ENCODE measurements at places on chromosomes 13 and 19. TPM values are rescaled to one million over a fixed set of nuclear protein-coding genes. Genes with fewer than 3 reads are reported as not detected.

DNA sequence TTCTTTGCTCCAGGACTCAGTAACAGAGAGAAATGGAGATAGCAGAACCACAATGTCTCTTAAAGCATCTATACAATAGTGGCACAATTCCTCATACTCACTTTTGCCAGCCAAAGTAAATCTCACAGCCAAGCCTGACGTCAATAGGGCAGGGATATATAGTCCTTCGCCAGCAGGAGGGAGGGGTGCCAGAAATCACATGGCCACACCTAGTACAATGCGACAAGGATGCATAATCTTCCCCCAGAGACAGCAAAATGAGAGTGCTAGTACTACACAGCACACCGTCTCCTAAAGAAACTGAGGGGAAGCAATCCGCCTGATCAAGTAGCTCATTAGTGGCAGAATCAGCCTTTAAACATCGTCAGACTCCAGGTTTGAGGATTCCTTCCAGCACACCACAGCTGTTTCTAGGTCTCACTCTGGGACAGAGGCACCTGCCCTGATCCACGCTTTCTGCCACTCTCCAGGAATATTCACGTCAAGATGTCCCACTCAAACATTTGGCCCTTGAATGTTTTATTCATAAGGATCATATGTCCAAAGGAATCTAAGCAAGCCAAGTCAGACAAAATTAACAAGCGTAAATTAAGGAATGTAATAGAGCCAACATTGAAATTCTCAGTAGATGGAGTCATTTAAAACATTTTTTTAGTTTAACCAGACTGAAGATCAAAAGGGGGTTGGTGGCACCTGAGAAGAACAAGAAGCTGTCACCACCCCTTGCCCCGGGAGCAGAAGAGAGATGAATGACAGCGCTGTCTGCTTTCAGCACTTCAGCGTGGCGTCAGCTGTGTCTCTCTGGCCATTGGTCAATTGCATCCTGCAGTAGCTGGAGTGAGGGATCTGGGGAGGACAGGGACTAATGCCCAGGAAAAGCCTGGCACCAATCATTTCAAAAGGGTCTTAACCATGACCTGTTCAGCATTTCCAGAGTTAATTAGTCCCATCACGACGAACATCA is 63.5 kb upstream of the SERP2 start:
- no peak for DNase-seq

GRCh38 chr19:50720181-50720920 is 749 bp upstream of the SHANK1 start:
- no peak for DNase-seq

Gene HSPBP1
- total RNA-seq, result 68.3 TPM

- DNase-seq, result no peak
Measured at GRCh38 chr19:45202637-45203036, 24.1 kb downstream of the BLOC1S3 start.

DNA sequence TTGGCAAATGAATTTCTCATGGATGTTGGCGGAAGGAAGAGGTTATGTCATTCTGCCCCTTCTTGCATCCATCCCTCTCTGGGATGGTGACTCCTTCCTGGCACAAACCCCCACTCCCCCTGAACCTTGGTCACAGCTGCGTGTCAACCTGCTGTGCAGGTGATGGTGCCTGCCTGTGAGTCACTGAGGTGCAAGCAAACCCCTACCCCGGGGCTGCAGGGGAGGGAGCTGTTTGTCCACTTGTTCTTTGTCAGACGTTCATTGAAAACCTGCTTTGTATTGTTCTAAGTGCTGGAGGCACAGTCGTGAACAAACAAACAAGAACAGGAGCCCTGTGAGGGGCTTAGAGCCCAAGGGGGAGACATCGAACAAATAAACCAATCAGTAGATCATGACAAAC is 2.0 kb upstream of the GAPDHS start:
- DNase-seq, result no peak

DNA sequence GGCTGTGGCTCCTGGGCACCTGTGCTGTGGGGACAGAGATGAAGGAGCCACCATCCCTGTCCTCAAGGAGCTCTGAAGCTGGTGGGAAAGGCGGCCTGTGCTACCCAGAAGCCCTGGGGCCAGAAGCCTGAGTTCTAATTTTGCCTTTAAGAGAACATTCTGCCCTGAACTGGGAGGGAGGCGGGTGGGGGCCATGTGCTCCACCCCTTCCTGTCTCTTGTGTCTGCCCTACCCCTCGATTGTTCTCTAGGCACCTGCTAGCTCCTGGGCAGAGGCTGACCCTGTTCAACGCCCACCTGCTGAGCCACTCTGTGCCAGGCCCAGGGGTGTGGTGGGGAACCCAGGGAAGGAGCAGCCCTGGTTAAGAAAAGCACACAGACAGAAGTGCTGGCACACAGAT is 5.9 kb downstream of the TRAPPC6A start:
- DNase-seq, result peak; percentile 77

DNA sequence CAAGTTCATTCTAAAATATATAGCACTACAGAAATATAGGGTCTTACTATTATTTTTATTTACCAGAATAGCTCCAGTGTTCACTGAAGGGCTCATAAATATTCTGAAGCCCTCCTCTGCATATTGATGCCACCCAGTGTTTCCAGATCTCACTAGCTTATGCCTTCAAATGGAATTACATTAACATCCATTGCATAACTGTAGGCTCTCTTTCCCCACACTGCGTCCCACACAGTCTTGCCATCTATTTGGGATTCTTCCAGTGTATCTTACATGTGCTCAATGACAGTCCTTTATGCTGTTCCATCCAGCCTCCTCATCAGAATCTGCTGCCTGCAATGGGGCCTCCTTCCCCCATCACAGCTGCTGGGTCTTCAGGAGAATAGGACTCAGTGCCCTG is 137.2 kb downstream of the CYSLTR2 start:
- DNase-seq, result no peak

DNA sequence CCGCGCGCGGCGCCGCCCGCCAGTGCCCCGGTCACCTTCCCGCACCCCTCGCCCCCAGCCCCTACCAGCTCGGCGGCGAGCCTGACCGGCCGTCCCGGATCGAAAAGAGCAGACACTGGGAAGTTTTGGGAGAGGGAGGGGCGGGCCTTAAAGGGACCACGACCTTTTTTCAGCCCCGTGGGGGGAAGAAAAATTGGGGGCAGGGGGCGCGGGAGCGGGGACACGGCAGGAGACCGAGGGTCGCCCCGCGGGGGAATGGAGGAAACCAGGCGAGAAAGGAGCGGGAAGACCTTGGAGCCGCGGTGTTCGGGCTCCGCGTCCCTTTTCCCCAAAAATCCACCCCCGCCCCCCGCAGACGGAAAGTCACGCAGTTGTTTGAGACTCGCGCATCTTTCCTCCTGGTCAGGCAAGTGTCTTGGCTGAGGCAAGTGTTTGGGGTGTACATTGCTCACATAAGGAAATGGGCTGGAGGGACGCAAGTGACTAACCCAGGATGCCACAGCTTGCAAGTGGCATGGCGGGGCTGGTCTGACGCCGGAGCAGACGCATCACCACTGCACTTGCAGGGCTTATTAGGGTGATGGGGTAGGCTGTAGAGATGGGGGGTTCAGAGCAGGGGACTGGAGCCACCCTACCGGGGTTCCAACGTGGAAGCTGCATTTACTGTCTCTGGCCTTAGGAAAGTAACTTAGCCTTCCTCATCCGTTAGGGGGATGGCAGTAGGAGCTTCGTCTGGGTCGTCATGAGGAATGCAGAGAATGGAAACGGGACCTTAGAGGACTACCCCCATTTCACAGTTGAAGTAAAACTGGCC is 2.7 kb upstream of the HNRNPL start:
- peak; percentile 87 for DNase-seq

Gene KIRREL2
- 1.8 TPM for total RNA-seq

GRCh38 chr13:39729156-39729555 is 73.7 kb downstream of the COG6 start:
- DNase-seq, result no peak

DNA sequence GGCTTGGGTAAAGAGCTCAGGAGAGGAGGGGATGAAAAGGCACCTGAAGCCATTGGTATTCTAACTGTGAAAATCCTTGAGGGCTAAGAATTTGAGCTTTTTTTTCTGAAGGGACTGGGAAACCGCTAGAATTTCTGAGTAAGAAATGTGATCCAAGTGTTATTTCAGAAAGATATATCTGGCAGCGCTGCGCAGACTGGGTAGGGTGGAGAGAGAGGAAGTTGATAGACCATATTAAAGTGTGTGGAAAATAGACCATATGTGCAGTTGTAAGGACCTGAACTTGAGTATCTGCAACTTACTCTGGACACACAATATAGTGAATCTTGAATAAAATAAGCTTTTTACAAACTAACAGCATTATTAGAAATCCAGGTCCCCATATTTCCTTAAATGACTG is 427.4 kb downstream of the NDFIP2 start:
- DNase-seq, result no peak

Gene ZNF99
- total RNA-seq, result not detected

- DNase-seq, result peak; percentile 99
Measured at GRCh38 chr19:15125232-15126067, 18.2 kb downstream of the SYDE1 start.

Gene ZNF415
- 0.78 TPM for total RNA-seq

Gene CCL25
- not detected for total RNA-seq

GRCh38 chr13:88162076-88162702 is 491.0 kb downstream of the SLITRK5 start:
- DNase-seq, result no peak

GRCh38 chr19:39471756-39472536 is 8.7 kb upstream of the TIMM50 start:
- no peak for DNase-seq

Gene PNMA8A
- total RNA-seq, result not detected

DNA sequence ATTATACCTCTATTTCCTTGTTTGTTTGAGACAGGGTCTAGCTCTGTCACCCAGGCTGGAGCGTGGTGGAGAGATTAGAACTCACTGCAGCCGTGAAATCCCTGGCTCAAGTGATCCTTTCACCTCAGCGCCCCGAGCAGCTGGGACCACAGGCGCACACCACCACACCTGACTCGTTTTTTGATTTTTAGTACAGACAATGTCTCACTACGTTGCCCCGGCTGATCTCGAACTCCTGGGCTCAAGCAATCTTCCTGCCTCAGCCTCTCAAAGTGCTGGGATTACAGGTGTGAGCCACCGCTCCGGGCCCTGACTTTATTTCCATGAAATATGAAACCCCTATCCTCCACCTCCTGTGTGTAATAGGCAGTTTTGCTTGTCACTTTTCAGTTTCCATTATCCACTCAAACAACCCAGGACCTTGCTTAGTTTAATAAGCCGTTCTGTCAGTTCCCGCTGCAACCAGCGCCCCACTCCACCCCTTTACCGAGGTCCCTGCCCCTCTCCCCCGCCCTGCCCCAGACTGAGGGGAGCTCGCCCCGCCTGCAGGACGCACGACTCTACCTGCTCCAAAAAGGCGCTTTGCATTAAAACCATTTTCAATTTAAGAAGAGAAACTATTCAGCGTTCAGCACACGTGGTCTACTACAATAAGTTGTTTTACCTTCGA is 16.9 kb downstream of the ZNF816 start:
- no peak for DNase-seq

DNA sequence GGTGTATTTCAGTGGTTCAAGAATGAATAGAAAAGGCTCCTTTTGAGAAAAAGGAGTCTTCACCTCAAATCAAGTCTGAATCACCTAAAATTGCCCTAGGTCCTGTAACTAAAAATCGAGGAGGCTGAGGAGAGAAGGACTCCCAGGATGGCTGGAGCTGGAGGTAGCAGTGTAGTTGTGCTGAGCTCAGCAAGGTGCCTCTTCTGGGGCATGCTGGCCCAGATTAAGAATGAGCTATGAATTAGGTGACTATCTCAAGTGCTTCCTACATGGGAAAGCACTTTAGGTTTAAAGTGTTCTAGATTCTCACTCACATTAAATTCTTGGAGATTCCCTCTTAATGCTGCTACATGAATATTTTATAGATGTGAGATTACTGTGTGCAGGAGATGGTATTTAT is 28.8 kb upstream of the KL start:
- no peak for DNase-seq

- DNase-seq, result no peak
Measured at GRCh38 chr13:67296511-67296910, 66.4 kb upstream of the PCDH9 start.

GRCh38 chr13:39414339-39414738 is 188.7 kb downstream of the LHFPL6 start:
- no peak for DNase-seq

Gene COMP
- not detected for total RNA-seq

Gene DHDH
- total RNA-seq, result not detected

DNA sequence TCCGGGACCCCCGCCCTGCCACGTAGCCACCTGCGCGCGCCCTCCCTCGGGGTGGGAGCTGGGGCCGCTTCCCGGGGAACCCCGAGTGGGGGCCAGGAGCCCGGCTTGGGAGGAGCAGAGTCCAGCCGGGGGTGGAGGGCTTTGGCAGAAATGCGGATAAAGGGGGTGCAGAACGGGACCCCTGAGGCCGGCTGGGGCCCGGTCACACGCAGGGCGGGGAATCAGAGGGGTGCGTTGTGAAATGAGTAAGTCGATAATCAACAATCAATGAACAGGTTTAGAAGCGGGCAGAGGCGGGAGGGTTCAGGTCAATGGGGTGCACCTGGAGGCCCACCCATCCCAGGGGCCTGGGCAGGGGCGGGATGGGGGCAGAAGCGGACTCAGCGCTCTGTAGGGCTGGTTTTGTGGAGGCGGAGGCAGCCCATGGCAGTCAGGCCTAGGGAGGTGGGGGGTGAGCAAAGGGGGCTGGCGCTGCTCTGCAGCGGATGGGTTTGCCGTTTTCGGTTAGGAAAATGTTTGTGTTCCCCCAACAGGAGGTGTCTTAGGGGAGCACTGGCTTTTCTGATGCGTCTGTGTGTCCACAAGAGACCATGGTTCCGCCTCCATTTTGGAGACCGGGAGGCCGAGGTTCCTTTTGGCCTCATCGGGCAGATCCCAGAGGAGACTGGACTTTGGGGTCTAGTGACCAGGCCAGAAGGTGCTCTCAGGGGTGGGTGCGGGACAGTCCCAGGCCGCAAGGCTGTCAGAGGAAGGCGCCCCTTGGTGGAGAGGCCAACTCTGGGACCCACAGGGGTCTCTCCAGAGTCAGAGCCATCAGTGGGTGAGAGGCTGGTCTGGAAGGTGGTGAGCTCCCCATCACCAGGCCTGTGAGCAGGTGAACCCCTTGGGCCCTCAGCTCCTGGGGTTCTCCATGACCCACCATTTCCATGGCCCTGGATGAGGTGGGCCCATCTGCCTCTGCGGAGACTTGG is 683 bp upstream of the DIRAS1 start:
- no peak for DNase-seq

DNA sequence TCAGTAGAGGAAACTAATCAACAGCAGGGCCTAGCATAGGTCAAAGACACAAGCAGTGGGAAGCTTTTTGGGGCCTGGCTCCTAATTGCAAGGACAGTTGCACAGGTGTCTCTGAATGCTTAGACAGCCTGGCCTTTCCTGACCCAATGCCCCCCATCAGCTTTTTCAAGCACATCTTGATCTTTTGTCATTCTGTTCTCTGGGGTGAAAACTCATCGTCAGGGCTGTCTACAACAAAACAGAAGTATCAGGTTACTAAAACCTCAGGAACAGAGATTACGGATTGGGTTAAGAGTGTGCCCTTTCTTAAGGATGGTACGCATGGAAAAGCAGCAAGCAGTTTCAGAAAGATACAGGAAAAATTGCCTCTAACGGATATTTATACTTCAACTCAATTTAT is 8.3 kb upstream of the ZNF254 start:
- DNase-seq, result no peak

GRCh38 chr13:54628383-54628782 is 1599.8 kb downstream of the OLFM4 start:
- no peak for DNase-seq
